ENCODE measurements at places on chromosomes 4 and X.

GRCh38 chr4:26083987-26084386 is 170.0 kb downstream of the SMIM20 start:
- no peak for DNase-seq

DNA sequence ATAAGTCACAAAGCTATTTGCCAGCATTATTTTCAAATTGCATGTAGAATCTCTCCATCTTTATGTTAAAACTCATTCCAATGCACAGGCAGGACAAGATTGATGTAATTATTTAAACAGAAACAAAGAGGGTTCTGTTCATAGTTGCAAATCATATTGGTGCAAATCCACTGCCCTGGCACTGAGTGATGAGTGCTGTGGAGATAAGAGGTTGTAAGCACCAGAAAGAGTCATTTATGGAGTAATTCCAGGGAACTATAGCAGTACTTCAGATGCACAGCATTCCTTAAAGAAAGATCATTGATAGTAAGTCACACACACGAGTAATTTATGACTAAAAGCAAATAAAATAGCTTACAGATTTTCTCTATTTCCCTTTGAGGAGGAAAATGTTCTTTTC is 337.7 kb upstream of the CTSO start:
- DNase-seq: no peak

DNA sequence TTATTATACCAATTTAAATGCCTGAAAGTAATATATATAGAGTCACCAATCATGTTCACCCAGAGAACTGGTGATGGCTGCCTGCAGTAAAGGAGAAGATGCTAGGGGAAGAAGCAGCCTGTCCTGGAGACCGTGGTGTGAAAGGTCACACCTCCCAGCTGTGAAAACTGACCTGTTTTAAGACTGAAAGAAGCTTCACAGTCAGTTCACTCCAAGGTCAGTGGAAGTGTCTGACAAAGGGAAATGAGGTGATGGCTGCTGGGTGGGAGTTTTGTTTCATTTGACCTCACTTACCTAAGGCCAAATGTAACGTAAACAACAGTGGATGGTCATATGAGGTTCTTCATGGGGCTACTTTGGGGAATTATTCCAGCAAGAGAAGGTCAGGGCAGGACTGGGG is 352.1 kb upstream of the GATB start:
- DNase-seq: no peak

GRCh38 chr4:86921608-86922252 is 13.1 kb upstream of the AFF1 start:
- no peak for DNase-seq

DNA sequence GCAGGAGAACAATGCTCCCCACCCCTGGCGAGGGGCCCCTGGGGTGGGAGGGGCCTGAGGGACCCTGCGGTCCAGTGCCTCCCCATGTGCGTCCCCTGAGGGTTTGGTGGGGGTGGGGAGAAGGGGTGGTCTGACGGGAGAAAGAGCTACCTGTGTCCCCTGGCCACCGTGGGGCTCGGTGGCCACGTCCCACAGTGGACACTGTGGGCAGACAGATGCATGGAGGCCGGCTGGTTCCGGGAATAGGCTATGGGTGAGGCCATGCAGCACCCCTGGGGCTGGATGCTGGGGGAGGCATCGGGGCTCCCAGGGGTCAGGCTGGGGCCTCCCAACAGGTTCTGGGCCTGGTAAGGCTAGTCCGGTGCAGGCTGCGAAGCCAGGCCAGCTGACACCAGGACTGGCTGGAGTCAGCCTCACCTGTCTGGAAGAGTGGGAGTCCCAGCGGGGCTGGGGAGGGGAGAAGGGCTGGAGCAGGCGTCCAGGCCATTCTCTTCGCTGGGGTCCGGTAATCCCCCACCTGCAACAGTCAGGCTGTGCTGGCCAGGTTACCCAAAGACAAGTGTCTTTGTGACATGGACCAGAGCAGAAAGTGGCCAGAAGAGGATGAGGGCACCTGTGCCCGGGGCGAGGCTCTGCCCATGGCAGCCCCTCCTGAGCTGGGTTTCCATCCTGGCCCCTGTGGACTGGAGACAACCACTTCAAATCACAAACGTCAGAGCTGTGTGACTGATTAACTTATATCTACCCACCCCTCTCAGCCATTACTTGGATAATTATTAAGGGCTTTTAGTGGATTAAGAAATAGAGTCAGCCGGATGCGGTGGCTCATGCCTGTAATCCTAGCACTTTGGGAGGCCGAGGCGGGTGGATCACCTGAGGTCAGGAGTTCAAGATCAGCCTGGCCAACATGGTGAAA is 1.4 kb upstream of the FAM53A start:
- DNase-seq: no peak

DNA sequence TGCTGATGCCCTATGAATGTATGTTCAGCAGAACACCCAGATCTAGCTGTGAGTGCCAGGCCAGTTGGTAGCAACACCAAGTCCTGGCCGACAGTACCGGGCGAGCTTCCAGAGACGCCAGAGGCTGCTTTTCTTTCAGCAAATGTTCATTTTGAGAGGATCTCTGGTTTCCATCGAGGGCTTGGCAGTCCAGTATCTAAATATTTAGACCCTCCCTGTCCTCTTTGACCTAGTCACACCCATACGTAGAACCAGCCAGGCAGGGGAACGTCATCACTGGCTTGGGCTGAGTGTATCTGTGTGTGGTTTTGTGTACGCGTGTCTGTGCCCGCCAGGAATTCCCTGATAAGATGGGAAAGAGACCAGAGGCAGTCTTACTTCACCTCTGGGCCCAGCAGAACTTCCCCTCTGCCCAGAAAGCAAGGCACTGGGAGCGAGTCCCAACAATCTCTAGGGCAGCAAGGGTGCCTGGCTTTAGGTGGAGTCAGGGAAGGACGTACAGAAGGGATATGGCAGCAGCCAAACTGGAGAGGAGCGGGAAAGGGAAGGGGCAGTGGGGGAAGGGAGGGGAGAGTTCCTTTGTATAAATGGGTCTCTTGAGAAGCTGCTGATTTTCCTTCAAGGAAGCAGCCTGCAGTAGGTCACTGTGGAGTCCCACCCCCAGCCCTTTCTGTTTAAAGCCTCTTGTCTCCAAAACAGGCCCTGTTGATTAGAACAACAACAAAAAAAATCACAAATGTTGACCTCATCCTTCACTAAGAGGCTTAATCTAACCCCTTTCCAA is 15.0 kb upstream of the ELF4 start:
- DNase-seq: no peak

GRCh38 chrX:24175276-24175675 is 25.7 kb downstream of the ZFX start:
- no peak for DNase-seq

GRCh38 chr4:105234582-105234981 is 87.9 kb downstream of the TET2 start:
- no peak for DNase-seq

GRCh38 chrX:70201732-70202131 is 24.4 kb downstream of the DGAT2L6 start:
- no peak for DNase-seq

DNA sequence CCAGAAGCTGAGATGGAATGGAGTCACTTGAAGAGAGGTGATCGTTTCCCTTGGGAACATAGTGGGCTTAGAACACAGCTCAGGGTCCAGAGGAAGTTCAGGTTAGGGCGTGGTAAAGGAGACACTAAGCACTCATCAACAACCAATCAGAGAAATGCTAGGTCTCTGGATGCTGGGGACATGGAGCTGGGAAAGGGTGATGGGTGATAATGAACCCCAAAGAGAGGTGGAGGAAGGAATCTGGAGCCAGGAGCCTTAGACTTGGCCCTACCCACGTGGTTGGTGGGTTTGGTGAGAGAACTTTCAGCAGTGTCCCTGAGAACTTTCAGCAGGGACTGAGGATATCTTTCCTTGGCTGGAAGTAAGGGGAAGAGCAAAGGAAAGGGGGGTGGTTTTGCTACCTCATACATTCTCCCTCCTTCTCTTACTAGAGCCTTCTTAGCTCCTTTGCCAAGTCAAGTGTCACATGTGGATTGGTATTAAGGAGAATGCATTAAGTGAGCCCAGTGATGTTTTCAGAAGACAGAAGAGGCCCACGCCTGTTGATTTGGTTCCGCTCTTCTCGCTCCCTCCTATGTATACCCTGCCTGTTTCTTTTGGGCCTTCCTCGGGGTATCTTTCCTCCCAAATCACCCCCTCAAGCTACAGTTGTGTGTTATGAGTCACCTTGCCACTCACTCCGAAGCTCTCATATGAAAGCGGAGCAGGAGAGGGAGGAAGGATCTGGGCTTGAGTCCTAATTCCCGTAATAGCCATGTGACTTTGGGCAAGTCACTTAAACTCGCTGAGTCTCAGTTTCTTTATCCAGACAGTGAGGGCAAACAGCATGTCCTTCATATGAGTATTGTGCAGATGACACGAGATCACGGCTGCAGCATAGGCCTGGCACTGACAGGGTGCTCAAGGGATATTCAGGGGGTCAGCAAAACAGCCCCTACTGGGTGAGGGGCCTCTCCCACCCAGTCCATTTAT is 63.1 kb downstream of the TSC22D3 start:
- DNase-seq: no peak

- no peak for DNase-seq
Observed at GRCh38 chrX:139724626-139725025, 16.7 kb upstream of the MCF2 start.

DNA sequence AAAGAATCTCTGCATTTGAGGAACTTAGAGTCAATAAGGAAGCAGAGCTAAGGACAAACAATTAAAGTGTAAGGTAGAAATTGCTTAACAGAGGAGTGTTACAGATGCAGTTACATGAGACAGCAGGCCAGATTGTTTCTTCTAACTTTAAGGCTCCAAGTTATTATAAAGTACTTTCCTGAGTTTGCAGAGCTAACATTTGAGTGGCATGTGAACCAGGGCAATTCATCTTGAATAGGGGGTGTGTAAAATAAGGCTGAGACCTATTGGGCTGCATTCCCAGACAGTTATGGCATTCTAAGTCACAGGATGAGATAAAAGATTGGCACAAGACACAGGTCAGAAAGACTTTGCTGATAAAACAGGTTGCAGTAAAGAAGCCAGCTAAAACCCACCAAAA is 7.6 kb upstream of the LNX1 start:
- no peak for DNase-seq

DNA sequence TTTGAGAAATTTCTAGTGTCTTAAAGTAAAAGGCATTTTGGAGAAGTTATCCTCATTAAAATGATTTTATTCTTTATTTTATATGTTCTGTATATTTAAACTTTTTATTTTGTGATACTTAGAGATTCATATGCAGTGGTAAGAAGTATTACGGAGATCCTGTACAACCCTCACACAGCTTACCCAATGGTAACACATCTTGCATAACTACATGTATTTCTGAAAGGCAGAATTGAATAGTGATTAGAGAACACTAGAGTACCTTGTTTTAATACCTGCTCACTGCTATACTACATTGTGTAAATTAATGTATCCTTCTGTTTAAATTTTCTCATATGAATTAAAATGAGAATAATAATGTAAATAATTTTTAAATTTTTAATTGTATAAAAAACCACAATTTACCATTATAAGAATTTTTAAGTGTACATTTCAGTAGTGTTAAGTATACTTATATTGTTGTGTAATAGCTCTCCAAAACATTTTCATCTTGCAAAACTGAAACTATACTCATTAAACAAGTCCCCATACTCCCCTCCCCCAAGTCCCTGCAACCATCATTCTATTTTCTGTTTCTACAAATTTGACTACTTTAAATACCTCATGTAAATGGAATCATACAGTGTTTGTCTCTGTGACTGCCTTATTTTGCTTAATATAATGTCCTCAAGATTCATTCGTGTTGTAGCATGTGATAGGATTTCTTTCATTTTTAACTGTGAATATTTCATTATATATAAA is 45.4 kb downstream of the INTS12 start:
- no peak for DNase-seq

DNA sequence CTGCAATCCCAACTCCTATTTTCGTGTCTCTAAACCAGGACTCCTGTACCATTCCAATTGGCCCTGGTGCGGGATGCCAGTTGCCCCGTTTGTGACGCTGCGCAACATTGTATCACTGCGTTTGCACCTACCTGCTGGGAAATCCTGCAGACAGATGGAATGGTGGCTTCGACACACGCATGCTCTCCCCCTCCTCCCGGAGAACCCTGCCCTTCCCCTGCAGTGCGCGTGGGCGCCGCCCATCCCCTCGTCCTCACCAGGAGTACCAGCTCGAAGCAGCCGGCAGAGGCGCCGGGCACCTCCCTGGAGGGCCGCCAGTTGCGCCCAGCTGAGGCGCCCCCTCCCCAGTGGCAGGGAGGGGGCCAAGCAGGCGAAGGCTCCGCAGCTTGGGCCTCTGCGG is 1.4 kb downstream of the DGKK start:
- DNase-seq: no peak

DNA sequence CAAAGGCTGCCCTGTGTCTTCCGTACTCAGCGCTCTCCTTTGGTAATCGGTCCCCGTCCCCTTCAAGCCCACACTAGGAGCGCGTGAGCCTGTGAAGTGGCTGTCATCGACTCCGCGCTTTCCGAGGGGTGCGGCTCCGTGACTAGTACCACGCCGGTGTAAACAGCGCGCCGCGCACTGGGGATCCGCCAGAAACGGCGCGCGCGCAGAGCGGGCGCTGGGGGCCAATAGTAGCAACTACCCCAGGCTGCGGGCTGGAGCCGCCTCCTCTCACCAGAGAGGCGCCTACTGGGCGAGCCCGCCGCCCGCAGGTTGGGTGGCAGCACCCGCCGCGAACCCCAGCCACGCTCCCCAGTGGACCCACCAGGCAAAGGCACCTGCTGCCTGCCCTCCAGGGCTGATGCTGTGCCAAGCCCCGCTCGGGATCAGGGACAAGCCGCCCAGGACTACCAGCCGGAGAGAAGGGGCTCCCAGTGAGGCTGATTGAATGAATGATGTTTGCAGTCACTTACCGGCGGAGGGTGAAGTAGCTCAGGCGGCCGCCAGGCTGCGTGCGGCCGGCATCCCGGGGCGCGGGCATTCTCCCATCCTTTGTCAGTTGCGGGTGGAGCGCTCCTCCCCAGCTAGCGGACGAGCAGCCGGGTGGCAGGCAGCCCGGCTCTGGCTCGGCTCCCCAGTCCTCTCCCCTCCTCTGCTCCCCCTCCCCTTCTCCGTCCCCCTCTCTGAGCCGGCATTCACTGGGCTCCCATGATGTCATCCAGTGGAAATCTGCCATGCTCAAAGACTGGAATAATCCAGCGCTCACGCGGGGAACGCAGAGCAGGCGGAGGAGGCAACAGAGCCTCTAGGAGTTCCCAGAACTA is 370.3 kb upstream of the SMIM31 start:
- no peak for DNase-seq

GRCh38 chrX:153641627-153642026 is 5.4 kb upstream of the DUSP9 start:
- DNase-seq: no peak

- DNase-seq: no peak
Observed at GRCh38 chrX:12614266-12614665, 176.9 kb upstream of the PRPS2 start.

DNA sequence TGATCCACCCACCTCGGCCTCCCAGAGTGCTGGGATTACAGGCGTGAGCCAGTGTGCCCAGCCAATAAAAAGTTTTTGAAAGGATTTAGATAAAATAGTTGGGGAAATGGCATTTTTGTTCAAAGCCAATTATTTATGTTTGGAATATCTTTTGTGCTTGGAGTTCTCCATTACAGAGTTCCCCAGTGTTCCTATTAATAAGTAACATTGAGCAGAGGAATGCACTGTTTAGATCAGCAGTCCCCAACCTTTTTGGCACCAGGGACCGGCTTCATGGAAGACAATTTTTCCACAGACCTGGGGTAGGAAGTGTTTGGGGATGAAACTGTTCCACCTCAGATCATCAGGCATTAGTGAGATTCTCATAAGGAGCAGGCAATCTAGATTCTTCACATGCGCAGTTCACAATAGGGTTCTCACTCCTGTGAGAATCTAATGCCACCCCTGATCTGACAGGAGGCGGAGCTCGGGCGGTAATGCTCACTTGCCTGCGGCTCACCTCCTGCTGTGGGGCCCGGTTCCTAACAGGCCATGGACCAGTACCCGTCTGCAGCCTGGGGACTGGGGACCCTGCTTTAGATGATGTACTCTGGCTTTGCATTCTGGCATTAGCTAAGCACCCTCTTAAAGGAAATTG is 8.3 kb downstream of the PKD2 start:
- no peak for DNase-seq
